ENCODE measurements at places on chromosomes 13 and 19. TPM values are rescaled to one million over a fixed set of nuclear protein-coding genes. Genes with fewer than 3 reads are reported as not detected.
A peak's percentile ranks its signal among the peaks of the same experiment; 100 is the strongest.

The DKKL1 gene
- total RNA-seq: 9.9 TPM

GRCh38 chr13:101700598-101700997, 248.1 kb downstream of the ITGBL1 start:
- no peaks in the 10 kb centered on the region for H3K4me1 ChIP-seq
- H3K27ac ChIP-seq: no peak overlapping the region
- no peak for DNase-seq
- H3K4me3 ChIP-seq: no peak overlapping the region
- no peaks in the 10 kb centered on the region for H3K36me3 ChIP-seq

The MIA gene
- total RNA-seq: 1.4 TPM

GRCh38 chr13:71621174-71622124, 245.6 kb downstream of the DACH1 start:
- peaks cover 70% of the 10 kb centered on the region for H3K4me1 ChIP-seq
- no peak for DNase-seq
- H3K4me3 ChIP-seq: peak overlapping the region; percentile 20
- no peaks in the 10 kb centered on the region for H3K27me3 ChIP-seq

Measured in mesothelial cell of epicardium (in vitro differentiated cells).